ENCODE measurements at places on chromosomes 3 and 15.

- DNase-seq = no peak
Observed at GRCh38 chr3:197468167-197468566, 87.6 kb downstream of the BDH1 start.

DNA sequence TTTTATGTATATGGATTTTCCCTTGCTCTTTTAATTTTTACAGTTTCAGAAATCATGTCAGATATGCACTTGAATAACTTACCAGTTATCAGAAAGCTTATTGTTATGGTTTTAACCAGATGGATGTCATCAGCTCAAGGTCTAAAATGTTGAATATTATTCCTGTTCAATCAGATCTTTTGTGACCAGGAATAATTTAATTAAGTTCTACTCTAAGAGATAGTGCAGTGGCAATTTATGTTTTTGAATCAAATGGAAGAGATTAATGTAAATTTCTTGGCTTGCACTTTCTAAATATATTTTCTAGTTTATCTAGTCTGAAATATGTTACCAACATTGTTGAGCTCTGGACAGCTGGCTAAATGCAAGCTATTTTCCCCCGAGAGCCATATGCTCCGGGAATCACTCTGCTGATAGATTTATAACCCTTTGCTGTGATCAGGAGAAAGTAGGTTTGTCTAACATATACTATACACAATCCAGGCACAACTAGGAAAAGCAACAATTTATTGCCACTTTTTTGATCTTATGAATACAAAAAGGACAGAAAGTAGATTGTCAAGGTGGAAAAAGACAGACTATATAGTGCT, 76.8 kb upstream of the CD96 start:
- no peak for DNase-seq

DNA sequence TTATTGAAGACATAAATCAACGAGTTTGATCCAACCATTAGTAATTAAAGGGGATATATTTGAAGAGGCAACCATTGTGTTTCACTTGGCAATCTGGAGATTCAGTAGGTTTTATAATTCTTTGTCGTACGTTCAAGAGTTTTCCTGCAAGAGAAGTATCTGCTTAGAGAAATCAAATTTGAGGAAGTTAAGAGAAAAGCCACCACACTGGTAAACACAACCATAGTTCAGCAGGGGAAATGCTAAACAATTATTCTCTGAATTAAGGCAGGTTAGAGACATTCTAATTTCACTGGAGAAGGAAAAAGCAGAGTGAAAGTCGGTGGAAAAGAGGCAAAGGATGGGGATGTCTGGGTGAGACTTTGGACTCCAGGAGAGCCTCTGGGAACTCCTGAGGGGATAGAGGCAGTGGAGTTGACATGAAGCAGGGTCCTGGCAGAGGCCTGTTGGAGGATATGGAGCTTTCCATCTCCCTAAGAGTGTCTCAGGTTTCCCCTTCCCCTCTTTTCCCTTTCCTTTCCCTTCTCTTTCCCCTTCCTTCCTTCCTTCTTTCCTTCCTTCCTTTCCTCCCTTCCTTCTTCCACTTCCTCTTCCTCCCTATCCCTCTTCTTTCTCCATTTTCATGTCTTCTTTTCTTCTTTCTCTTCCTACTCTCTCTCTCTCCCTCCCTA, 26.5 kb downstream of the SPINK8 start:
- no peak for DNase-seq

DNA sequence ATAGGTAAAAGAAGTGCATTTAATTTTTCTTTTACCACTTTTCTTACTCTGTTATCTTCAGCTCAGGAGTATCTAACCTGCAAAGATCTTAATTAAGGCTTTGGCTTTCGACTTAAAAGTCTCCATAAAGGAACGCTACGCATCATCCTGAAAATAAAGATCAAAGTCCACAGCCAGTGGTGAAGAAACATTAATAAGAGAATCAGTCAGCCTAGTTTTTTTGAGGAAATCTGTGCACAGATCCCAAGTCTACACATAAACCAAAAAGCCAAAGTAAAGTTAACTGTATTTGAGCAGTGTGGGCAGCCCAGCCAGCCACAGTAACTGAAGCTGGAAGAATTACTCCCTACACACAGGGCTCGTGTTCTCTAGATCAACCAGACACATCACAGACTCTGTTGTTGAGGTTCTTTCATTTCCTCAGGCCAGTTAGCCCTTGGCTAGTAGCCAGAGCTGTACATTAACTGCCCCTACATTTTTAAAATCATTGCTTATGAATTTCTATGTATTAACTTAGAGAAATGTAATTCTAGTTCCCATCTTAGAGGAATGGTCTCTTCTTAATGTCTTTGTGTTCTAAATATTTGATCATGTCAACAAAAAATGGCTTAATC, 6.9 kb downstream of the LRRC2 start:
- no peak for DNase-seq

- no peak for DNase-seq
Observed at GRCh38 chr3:193803288-193803687, 210.3 kb downstream of the OPA1 start.

DNA sequence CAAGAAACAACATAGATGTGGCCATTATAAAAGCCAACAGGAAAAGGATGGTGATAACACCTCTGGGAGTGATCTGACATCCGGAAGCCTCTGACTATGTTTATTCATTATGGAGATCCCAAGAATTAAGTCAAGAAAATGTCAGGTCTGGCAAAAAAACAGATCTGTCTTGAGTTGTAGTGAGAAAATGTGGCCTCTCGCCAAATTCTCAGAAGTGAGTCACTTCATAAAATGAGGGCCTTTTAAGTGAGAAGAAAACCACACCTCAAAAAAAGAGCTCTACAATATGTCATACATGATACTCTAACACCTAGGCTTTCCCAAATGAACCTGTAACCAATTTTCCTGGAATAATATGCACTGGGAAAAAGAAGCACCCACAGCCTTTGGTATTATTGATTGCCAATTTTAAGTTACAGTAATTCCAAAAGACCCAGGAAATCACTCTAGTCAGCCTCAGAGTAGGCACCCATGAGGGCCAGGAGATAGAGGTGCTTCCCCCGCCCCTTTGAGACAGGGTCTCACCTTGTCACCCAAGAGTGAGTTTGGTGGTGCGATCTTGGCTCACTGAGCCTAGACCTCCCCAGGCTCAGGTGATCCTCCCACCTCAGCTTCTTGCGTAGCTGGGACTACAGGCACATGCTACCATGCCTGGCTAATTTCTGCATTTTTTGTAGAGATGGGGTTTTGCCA, 38.0 kb downstream of the CCR3 start:
- DNase-seq = no peak

- DNase-seq = no peak
Observed at GRCh38 chr3:19931180-19931692, 2.8 kb downstream of the EFHB start.

GRCh38 chr3:6743067-6743720, 117.7 kb upstream of the GRM7 start:
- no peak for DNase-seq

DNA sequence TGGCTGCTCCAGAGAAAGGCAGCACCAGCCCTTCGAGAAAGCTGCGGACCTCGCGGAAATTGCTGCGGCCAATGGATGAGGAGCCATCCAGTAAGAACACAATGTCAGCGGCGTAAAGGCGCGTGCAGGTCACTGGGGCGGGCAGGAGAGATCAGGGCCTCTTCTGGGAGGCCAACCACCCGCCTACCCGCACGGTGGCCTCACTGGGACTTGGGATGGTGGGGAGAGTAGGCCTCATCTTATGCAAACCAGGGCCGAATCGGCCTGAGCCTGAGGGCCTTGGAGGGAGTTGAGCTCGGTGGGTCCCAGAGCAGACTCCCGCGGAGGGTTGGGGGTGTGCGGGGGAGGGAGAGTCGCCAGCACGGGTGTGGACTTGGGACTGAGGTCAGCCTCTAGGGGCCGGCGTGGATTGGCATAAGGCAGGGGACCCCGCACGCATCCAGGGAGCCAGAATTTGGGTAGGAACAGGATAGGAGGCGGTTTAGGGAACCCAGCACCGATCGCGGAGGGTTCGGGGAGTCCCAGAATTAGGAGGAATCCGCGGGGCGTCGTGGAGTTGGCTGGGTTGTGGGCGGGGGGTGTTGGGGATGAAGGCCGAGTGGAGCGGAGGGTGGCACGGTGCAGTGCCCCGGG, 596 bp downstream of the COL7A1 start:
- DNase-seq = no peak

DNA sequence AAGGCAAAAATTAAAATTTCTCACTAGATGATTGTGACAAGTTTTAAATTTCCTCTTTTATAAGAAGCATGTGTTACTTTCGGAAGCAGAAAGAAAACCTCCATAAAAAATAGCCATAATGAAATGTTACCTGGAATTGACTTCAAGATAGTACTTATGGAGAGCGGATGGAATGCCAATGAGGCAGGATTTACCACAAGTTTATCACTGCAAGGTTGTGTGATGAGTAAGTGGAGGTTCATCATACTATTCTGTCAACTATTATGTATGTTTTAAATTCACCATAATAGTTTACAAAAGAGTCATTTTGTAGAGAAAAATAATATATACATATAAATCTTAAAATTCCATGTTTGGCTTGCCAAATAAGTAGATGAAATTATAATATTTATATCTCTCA, 230.3 kb downstream of the SCAPER start:
- DNase-seq = no peak

- DNase-seq = no peak
Observed at GRCh38 chr3:68996356-68996995, 17.0 kb downstream of the EOGT start.
